COR-L47 (cell line): ENCODE measurements at places on chromosomes 4 and X.

GRCh38 chrX:87003031-87003430 lies 514.6 kb upstream of the KLHL4 start:
- DNase-seq: no peak

DNA sequence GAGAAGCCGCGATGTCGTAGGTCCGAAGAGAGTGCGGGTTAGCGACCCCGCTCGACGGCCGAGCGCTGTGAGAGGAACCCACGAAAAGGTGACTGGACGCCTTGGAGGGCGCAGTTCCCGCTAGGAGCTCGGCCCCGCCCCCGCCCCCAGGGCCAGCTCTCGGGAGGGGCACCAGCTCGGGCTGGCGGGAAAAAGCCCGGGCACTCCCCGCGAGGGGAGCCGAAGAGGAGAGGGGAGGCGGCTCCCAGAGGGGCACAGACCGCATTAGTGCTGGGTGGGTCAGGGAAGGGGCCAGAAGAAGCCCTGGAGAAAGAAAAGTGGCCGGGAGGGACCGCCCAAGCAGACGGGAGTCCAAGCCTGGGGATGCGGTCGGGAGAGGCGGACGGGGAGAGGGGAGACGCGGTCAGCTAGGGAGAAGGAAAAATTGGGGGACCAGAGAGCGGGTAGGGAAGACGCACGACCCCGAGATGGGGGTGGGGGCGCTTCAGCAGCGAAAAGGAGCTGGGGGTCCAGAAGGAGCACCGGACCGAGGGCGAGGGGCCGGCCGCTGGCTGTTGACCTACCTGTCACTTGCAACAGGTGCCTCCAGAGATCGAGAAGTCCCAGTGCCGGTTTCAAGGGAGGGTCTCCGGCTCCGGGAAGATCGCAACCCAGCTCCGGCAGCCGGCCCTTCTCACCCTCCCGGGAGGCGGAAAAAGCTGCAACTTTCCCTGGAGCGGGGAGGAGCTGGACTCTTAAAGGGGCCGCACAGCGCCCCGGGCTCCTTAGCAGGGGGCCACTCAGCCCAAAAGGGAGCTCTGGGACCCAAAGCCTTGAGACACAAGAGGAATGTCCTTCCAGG lies at the start of gene SYTL4:
TSS of gene SYTL4 (minus strand) at position 681 of the 841 bp plus-strand sequence. CDS start 30,084 bp downstream, outside the sequence.
- DNase-seq: no peak

GRCh38 chrX:131588995-131589394 lies 45.1 kb downstream of the OR13H1 start:
- DNase-seq: no peak

- no peak for DNase-seq
Observed at GRCh38 chrX:98338544-98338943, 1454.8 kb downstream of the RPA4 start.

DNA sequence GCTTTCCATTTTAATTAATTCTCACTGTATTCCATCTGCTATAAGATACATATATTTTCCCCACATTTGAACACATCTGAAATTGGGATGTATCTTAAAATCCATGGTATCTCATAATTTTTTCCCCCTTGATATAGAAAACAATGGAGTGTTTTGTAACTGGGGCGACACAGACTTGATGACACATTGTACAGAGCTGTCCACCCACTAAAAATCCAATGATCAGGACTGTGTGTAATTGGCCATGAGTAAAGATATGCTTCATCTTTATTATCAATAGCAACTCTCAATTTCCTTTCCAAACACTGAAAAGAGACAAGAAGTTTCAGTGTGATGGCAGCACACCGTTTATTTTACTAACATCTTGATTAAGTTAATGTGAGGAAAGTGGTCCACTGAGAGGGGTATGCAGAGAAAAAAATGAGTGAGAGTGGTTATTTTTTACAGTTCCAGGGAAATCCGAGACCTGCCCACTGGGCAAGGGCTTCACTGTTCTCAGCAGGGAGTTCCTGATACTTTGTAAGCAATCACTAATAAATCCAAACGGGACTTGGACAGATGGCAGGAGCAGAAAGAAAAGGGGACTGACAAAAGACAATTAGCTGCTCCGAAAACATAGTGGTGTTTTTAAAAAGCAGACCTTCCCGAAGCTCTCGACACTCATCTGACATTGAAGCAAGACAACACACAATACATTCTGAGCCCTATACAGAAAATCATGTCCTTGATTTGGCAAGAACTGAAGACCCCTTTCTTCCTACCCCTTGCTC lies 149.4 kb downstream of the TSPAN5 start:
- DNase-seq: no peak

- DNase-seq: no peak
Observed at GRCh38 chrX:138945219-138945618, 233.7 kb upstream of the FGF13 start.

DNA sequence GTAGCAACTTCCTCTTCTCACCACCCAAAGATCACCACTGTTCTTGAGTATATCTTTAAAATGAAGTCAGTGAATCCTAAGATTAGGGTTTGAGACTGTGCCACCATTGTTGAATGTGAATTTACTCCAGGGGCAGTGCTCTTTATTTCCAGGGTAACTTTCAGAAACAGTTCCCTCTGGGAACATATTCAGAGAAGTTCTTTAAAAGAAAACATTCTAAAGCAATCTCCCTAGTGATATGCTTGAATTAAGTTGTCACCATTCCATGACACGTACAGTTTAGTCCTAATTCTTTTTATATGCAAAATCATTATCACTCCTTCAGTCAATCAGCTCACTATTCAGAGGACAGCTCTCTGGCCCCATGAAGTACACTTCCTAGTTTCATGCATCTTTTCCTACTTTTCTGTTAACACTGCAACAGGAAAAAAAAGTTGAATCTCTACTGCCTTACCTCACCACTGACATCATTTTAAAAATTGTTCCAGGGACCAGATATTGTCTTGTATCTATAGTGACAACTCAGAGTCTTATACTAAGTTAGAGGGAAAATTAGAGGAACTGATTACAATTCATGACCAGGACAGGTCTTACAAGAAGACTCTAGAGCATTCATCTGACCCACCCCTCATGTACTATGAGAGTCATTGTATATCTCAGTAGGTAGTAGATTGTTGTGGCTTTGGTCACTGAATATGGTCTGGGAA lies 49.8 kb downstream of the PARM1 start:
- no peak for DNase-seq

DNA sequence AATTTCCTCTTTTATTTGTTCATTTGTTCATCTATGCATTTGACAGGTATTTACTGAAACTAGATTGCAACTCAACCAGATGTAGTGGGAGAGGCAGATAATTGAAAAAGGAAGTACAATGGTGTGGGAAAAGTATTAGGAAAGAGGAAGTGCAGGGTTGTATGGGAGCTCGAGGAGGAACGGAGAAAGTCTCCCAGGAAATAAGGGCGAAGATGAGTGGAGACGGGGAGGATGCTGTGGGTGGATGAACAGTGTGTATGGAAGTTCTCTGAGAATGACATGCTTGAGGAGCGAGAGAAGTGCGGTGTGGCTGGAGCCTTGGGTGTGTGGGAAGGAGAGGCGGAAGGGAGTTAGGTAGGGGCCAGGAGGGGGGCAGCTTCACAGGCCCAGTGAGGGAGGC lies 87.5 kb upstream of the DHX15 start:
- no peak for DNase-seq

- DNase-seq: no peak
Observed at GRCh38 chr4:123741906-123742305, 345.3 kb downstream of the SPRY1 start.
